Activated CD4-positive, alpha-beta T cell treated with anti-CD3 and anti-CD28 coated beads for 36 hours (primary cell): ENCODE measurements at places on chromosomes 11 and 22. TPM values are rescaled to one million over a fixed set of nuclear protein-coding genes. Genes with fewer than 3 reads are reported as not detected.

GRCh38 chr22:46173152-46173551 lies 22.8 kb downstream of the PPARA start:
- DNase-seq: no peak

DNA sequence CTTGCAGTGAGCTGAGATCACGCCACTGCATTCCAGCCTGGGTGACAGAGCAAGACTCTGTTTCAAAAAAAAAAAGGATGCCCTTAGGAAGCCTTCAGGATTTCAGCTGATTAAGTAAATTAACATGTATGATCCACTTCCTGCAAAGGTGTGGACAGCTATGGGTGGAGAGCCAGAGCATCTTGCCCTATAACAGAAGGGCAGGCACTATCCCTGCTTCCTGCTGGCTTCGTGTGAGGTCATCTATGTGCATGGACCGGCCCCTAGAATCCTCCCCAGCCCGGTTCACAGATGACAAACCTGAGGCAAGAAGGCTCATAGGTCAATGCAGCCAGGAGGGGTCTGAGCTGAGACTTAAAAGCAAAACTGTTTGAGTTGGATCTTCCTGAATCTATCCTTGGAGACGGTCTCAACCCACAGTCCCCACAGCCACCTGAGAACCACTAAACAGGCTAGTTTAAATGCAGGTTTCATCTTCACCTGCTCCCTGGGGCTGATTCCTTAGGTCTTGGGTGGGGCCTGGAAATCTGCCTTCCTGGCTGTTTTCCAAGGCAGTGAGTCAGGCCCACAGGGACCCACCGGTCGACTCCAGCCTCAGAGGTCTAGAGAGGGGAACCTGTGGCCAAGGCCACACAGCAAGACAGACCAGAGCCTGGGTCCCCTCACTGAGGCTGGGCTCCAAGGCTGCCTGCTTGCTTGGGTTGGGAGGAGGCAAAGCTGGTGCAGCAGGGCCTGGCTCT lies 55.2 kb upstream of the MPEG1 start:
- no peak for DNase-seq

DNA sequence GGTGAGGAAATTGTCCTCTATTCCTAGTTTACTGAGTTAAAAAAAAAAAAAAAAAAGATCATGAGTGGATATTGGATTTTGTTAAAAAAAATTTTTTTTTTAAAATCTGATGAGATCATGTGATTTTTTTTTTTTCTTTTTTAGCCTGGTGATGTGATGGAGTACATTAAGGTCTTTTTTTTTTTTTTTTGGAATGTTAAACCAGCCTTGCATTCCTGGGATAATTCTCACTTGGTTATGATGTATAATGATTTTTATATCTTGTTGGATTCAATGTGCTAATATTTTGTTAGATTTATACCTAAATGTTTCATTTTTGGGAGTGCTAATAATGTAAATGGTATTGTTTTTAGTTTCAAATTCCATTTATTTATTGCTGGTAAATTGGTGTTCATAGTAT lies 43.3 kb downstream of the DDX10 start:
- no peak for DNase-seq

GRCh38 chr11:95149651-95150364 lies 60.2 kb downstream of the ENDOD1 start:
- no peak for DNase-seq

GRCh38 chr22:22130953-22131608 lies 113.5 kb upstream of the VPREB1 start:
- DNase-seq: no peak

DNA sequence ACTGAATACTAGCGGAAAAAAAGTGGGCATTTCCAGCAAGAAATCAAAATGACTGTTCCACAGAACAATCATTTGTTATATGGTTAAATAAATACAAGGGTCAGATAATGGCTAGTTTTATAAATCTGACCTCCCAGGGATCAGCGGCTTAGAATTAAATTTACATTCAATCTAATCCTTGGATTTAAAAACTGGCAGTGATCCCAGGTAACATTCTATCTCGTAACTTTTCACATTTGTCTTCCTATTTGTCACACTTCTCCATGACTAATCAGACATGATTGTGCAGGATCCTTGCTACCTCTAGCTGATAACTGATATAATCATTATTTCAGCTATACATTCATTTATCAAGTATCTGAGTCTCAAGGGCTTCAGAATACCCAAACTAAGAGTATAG lies 2.9 kb upstream of the MMP3 start:
- no peak for DNase-seq

GRCh38 chr11:130865774-130866114 lies 50.5 kb downstream of the SNX19 start:
- DNase-seq: no peak

DNA sequence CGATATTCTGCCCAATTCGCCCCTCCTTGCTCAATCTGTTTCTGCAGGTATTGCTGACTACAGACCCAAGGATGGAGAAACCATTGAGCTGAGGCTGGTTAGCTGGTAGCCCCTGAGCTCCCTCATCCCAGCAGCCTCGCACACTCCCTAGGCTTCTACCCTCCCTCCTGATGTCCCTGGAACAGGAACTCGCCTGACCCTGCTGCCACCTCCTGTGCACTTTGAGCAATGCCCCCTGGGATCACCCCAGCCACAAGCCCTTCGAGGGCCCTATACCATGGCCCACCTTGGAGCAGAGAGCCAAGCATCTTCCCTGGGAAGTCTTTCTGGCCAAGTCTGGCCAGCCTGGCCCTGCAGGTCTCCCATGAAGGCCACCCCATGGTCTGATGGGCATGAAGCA lies 9.2 kb upstream of the SLC35E4 start:
- no peak for DNase-seq

Gene MGAT3
- 0.18 TPM for total RNA-seq

Gene CATSPERZ
- not detected for total RNA-seq

Gene B4GALNT4
- 6.6 TPM for total RNA-seq

Gene DRICH1
- total RNA-seq: 0.65 TPM

Gene STX3
- total RNA-seq: 5.1 TPM

Gene OR51B4
- total RNA-seq: not detected

Gene SCGB1D2
- total RNA-seq: not detected

Gene OR9G1
- total RNA-seq: not detected

Gene SMDT1
- total RNA-seq: 17.2 TPM
